Lower leg skin (tissue), 4 donors: ENCODE measurements at places on chromosomes 4 and X.

DNA sequence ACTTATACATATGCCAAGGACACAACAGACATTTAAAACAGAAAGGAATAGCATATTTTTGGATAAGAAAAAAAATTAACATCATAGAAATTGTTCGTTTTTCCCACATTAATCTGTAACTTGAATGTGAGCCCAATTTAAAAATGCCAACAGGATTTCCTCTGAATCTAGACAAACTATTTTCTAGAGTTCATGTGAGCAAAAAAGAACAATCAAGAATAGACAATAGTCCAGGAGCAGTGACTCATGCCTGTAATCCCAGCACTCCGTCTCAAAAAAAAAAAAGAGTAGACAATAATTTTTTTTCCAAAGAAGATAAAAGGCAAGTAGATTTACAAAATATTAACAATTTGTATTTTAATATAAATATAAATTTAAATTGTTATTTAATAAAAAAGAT is 73.7 kb upstream of the DUSP21 start:
- no peak for DNase-seq

DNA sequence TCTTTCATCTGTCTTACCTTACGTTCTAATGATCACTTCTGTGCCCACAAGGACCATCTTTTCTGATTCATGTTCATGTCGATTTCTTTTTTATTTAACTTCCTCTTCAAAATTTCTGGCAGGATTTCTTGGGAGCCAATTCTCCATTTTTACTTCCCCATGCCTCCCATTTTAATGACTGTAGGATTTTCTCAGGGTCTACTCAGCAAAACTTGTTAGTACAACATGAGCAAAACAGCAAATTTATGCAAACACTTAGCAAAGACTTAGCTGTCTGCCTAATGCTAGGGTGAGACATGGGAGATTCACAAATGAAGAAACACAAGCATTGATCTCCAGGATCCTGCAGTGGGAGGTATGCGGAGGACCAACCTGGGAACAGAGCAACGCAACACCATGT is 5.5 kb downstream of the CD38 start:
- DNase-seq, result no peak

GRCh38 chr4:8589336-8589735 is 3.2 kb upstream of the CPZ start:
- DNase-seq, result no peak

DNA sequence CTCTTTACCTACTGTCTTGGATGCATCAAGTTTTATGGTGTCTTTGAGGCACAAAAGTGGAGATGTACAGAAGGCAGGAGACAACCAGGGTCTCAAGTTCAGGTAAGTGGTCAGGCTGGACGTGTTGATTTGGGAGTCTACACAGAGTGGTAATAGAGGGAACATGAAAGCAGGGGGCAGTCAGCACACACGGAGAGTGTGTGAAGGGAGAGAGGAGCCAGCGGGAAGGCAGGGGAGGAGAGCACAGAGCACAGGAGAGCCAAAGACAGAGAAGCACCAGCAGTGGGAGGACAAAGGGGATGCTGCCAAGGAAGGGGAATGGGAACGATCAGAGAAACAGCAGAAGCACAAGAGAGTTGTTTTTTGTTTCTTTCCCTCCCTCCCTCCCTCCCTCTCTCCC is 32.9 kb downstream of the TMEM150C start:
- no peak for DNase-seq

DNA sequence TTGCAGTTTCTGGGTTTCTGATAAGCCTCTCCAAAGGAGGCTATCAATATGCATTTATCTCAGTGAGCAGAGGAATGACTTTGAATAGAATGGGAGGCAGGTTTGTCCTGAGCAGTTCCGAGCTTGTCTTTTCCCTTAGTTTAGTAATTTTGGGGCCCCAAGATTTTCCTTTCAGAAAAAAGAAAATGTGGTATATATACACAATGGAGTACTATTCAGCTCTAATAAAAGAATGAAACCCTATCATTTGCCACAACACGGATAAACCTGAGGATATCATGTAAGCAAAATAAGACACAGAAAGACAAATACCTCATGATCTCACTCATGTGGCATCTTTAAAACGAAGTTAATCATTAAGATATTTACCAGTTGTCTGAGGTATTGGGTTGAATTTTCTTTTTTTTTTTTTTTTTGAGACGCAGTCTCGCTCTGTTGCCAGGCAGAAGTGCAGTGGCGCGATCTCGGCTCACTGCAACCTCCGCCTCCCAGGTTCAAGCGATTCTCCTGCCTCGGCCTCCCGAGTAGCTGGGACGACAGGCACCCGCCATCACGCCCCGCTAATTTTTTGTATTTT is 540 bp downstream of the ZNF721 start:
- DNase-seq, result no peak

DNA sequence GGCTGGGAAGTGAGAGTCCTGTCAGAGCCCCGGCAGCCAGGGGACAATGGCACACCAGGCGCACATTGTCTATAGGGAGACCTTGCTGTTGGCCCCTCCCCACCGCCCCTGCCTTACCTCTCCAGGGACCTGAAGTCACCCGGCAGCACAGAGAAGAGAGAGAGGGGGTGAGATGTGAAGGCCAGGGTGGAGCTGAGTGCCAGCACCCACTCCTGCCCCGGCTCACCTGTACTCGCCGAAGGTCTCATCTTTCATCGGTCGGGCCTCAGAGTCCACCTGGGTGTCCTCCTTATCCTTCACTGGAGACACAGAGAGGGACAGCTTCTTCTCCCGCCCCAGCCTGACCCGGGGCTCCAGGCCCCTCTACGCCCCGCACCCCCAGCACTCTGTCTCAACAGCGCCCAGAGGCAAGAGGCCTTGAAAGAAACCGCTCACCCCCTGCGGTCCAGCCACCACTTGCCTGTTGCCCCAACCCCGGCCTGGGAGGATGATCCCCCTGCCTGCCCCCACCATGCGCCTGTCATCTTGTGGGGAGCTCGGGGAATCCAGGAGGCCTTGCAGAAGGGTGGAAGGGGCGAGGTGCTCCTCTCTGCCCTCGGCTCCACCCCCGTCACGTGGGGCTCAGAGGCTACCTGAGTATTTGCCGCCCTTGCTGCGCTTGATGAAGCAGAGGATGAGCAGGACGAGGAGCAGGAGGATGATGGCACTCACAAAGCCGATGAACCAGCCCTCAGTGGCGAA is 22.6 kb downstream of the L1CAM start:
- DNase-seq, result no peak

DNA sequence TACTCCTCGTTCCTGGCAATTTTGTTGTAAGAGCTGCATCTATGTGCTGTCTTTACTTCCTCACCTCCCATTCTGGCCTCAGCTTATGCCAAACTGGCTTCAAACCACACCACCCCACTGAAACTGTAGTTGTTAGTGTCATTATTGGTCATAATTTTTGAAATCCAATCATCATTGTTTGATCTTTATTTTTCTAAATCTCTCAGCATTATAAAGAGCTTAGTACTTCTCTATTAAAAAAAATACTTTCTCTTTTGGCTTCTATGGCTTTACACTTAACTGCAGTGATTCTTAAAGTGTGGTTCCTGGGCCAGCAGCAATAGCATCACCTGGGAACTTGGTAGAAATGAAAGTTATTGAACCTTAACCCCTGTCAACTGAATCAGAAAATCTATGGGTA is 83.5 kb upstream of the GRPR start:
- DNase-seq, result no peak

DNA sequence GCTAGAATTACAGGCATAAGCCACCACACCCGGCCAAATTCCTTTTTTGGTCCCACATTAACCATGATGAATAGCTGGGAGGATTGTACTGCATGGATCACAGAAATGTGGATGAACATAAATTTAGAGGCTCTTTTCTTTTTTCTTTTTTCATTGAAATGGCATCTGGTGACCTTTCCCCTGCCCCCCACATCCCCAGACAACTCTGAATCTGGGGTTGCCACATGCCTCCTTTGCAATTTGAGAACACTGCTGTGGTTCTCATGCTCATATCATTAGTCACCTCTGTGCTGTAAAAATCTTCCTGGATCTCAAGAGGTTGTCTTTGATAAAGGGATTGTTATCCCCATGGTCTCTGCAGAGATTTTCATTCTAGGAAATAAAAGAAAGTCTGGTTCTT is 22.8 kb upstream of the FMR1NB start:
- DNase-seq, result no peak

DNA sequence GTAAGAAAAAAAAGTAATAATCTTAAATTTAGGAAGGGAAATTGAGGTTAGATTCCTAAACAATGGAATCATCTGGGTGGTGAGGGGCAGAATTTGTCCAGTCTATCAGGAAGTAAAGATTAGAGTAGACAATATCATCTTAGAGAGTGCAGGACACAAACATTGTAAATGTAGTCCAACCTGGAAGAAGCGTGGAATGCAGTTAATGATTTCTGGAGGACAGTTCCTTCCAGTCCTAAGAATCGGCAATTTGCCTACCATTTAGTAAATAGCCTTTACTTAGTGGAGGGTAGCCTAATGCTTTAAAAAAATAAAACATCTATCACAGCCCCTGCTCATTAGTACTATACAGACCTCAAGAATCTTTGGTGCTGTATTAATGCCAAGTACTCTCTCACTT is 147.5 kb upstream of the TTC29 start:
- no peak for DNase-seq

DNA sequence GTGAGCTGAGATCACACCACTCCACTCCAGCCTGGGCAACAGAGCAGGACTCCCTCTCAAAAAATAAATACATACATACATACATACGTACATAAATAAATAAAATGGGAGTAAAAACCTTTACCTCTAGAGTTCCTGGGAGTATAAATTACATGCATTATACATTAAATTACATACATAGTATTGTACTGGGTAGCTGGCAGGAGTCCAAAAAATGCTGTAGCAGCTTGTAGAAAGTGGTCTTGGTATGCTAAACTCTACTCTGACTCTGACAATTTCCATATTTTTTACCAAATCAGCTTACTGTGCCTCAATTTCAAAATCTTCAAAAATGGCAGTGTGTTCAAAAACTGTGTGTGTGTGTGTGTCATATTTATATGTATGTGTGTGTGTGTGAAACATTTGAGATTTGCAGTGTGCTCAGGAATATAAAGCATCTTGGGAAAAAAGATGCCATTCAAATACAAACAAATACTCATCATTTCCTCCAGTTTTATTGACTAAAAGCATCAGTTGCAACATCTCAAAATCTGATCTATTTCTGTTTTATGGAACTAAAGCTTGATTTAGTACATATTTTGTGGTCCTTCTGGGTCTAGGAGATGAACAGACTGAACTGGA is 171.7 kb downstream of the SHROOM3 start:
- no peak for DNase-seq

DNA sequence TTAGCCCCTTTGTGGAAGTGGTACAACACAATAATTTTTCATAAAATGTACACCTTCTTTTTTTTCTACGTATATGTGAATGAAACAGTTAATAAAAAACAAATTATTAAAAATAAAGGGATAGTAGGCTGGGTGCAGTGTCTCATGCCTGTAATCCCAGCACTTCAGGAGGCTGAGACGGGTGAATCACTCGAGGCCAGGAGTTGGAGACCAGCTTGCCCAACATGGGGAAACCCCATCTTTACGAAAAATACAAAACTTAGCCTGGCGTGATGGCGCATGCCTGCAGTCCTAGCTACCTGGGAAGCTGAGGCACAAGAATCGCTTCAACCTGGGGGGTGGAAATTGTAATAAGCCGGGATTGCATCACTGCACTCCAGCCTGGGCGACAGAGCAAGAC is 244.9 kb downstream of the RAPGEF2 start:
- DNase-seq, result no peak

- no peak for DNase-seq
Observed at GRCh38 chrX:118066867-118067515, 49.6 kb downstream of the KLHL13 start.

GRCh38 chrX:117400839-117401238 is 715.8 kb downstream of the KLHL13 start:
- DNase-seq, result no peak

- no peak for DNase-seq
Observed at GRCh38 chr4:8459867-8460445, 19.4 kb downstream of the TRMT44 start.

DNA sequence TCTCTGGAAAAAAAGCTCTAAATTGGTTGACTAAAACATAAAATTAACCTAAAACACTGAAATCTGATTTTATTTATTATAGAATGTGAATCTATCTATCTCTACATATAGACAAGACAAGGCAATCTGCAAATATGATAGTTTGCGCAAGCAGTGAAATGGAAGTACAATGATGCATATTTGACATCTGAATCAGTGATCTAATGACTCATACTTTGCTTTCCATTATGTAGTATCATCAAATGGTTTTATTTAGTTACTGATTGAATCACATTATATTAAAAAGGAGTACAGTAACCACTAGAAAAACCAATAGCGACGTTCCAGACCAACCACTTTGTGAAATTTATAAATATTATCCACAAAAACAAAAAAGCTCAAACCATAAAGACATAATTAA is 1969.3 kb downstream of the PCDH7 start:
- DNase-seq, result no peak

- no peak for DNase-seq
Observed at GRCh38 chrX:18885328-18886004, 98.4 kb downstream of the PHKA2 start.

DNA sequence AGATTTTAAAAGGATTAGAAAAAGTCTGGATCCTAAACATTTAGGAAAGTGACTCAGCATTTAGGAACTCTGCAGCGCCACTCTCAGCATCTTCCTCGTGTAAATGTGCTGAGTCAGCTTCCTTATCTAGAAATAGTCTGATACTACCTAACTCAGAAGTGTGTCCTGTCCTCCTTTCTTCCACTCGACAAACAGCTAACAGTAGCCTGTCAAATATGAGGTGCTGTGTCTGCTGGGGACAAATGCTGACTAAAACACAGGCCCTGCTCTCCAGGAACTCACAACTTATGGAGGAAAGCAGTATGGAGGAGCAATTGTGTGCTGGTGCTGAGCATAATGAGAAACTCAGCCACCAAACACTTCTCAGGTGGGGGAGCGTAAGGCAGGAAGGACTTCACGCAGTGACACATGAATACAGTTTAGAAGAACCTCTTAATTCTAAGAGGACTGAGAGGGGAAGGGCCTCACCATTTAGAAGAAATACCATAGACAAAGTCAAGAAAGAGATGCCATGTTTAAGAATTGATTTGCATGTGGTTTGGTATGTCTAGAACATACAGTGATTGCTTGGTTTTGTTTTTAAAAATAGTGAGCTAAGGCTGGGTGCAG is 125.3 kb downstream of the SOWAHB start:
- no peak for DNase-seq

DNA sequence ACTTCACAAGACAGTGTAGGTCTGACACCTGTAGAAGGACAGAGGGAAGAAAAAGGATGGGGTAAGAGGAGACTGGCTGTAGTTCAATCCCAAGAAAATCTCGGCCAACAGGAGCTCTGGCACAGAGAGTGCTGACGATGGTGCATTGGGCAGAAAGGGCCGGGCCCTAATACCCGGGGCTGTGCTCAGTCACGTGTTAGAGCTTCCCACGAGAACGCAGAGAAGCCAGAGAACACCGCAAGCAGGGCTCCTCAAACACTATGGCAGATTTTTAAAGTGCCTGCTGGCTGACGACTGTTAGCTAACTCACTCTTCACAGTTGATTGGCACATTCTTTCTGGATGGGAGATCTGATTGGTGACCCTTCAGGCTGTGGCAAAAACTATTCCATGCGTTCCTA is 35.5 kb downstream of the EREG start:
- no peak for DNase-seq

- DNase-seq, result no peak
Observed at GRCh38 chr4:76977736-76978350, 28.3 kb downstream of the SEPTIN11 start.
